ENCODE measurements at places on chromosomes 5 and 9. TPM values are rescaled to one million over a fixed set of nuclear protein-coding genes. Genes with fewer than 3 reads are reported as not detected.

DNA sequence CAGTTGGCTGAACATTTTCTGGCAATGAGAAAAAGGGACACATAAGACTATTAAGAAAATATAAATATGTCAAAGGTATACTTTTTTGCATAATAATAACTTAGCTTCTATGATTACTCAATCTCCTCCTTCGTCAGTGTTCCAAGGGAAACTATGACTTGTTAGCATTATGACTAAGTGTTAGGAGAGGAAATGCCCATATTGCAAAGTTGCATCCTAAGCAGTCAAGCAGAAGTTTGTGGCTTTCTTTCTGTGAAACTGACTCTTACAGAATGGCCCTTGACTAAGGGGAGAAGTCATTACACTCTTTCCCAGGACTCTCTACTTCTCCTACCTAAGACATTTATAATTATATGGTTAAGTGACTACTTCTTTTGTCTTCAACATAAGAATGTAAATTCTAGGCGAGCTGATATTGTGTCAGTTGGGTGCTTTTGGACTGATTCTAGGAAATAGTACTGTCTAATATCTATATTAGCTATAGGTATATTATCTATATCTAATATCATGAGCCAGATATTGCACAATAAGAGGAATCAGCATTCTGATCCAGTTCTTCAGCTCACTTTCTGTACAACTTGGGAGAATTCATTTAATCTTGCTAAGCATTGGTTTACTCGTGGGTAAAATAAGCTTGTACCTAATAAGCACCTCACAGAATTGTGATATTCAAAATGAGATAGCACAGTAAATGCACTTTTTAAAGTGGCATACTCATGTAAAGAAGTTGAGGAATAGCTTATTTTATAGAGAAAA, 16.4 kb upstream of the SPINK6 start:
- DNase-seq = peak; percentile 3

DNA sequence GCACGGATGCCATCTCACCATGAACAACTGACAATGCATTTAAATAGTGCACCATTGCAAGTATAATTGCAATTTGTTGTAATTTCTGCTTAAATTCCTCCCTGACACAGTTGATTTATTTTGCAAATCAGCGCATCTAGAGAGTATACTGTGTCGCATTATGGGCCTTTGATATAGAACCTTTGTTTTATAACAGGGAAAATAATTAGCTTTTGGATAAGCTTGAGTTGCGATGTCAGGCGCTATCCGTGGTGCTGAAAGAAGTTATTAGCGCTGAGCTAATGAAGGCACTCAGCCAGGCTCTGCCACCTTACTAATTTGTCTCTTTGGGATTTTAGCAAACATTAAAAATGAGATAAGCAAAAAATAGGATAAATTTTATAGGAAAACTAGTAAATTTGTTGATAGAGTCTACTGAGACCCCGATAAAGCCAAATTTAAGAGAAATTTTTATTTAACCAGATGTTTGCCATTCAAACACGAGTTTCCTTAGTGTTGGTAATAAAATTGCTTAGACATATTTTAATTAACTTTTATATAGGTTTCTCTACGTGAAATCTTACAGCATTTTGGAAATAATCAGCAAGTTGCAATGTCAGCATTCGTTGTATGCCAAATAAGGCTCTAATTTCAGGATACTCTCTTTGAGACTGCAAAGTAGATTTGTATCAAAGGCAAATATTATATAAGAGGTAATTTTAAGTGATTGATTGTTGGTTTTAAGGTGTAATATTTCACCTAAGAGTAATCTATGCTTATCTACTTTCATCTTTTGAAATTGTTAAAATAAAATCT, 355.5 kb downstream of the TLR4 start:
- DNase-seq = no peak

DNA sequence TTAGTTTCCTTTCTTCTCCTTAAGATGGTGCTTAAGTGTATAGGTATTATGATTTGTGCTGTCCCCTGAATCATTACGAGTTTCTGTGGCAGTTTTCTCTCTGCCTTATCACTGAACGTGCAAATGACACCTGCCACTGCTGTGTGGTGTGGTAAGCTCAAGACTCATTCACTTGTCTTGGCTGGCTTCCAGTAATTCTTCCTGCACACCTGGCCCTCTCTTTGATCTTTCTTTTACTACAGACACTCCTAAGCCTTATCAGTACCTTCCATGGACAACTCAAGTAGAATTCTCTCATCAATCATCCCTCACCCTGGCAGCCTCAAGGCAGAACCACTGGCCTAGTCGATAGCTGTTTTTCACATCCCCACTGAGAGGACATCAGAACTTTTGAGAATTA, 82.6 kb upstream of the ADAMTS19 start:
- peak; percentile 37 for DNase-seq

DNA sequence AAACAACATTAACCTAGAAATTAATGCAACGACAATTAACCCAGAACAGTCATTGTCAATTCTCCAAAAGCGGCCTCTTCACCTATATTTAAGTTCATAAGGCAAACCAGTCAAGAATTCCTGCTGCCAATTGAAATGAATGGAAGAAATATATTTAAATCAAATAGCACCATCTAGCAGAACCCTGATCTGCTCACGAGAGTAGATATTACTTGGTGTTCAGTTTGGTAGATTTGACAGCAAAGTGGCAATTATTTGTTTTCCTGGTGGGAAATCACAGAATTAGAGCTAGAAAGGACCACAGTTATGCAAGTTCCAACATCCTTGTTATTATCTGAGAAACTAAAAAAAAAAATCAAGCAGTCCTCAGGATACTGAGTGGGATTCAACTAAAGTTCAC, 2.3 kb downstream of the SSBP2 start:
- no peak for DNase-seq

The CDX1 gene
- not detected for total RNA-seq

GRCh38 chr5:96115147-96115807, 153.6 kb upstream of the ELL2 start:
- no peak for DNase-seq

GRCh38 chr9:126016579-126017290, 269.6 kb downstream of the PBX3 start:
- DNase-seq = no peak

- DNase-seq = no peak
Observed at GRCh38 chr9:114995681-114996221, 65.4 kb upstream of the TNFSF8 start.

GRCh38 chr9:131398204-131398603, 4.3 kb downstream of the PRRC2B start:
- DNase-seq = no peak

GRCh38 chr5:68147659-68148058, 67.9 kb upstream of the PIK3R1 start:
- no peak for DNase-seq

The TMEM250 gene
- total RNA-seq = 26.3 TPM

DNA sequence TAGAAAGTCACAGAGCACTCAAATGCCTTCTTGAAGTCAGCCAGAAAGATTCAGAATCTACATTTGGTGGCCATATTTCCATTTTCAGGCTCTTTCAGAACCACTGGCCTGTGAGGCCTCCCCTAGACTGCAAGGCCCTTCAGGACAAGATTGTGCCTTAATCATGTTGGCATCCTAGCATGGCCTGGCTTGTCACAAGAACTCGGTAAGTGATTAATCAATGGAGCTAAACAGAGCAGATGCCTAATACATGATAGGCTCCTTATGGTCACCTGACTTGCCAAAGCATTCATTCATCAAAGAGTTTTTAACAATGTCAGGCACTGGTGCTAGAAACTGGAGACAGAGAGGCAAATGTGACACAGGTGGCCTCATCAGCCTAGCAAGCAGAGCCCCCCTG, 70.3 kb downstream of the PGM5 start:
- no peak for DNase-seq

The SLC38A9 gene
- total RNA-seq = 30.3 TPM

DNA sequence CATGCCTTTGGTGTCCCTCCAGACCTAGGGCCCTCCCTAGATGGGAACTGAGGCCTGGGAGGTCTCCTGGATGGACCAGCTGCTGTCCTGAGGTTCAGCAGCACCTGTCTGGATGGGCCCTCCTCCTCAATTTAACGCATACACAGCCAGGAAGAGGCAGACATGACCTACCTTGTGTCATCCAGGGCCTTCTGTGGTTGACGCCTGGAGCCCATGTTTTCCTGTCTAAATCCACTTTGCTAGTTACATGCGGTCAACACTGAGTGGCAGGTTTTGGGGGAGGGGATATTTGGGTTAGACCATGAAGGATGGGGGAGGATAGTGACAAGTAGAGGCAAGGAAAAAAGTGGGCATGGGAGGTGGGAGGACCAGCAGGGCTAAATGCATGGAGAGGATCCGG, 3.1 kb upstream of the STC2 start:
- DNase-seq = no peak

- DNase-seq = peak; percentile 76
Observed at GRCh38 chr5:173328844-173329490, 753 bp upstream of the STC2 start.

- DNase-seq = no peak
Observed at GRCh38 chr9:123866497-123866896, 63.4 kb downstream of the DENND1A start.

DNA sequence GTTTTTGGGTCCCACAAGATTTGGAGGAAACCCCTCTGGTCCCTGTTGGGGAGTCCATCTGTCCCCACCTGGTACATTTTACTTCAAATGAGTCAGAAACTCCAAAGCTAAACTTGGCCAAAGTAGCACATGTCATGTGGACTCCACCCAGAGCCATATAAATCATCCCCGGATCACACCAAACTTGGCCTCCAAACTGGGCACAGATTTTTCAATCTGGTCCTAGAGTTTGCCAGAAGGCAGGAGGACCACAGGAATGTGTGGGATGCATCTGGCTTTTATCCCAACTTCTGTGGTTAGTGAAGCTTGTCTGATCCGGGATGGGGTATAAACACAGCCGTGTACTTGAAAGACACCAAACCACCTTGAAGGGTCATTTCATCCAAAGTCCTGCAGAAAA, 66.3 kb downstream of the MAT2B start:
- DNase-seq = no peak

GRCh38 chr5:57887851-57888621, 405.4 kb upstream of the ACTBL2 start:
- DNase-seq = peak; percentile 53

DNA sequence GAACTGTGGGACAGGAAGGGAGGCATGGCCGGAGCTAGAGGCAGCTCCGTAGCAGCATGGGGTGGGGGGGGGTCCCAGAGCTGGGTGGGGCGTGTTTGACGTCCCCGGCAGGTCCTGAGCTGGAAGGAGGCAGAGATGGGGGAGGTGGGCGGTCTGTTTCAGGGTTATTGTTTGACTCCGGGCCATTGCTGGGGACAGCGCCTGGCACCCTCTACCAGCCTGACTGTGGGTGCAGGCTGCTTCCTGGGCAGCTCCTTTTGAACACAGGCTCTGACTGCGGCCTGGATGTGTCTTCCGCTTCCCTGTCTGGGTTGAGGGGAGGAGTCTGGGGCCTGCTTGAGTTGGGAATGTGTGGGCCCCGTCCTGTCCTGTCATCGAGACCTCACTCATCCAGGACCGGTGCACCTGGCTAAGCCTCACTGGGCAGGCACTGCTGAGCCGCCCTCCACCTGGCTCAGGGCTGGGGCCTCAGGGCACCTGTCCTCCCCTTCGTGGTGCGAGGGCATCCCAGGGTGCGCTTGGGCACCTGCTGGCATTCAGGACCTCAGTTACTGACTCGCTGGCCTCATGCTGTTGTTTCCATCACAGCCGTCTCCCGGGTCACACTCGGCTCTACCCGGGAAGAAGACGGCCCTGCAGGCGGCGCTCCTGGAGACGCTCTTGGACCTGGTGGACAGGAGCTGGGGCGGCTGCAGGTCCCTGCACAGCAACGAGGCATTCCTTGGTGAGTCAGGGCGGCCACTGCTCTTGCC, 26.5 kb downstream of the CEP72 start:
- DNase-seq = no peak

DNA sequence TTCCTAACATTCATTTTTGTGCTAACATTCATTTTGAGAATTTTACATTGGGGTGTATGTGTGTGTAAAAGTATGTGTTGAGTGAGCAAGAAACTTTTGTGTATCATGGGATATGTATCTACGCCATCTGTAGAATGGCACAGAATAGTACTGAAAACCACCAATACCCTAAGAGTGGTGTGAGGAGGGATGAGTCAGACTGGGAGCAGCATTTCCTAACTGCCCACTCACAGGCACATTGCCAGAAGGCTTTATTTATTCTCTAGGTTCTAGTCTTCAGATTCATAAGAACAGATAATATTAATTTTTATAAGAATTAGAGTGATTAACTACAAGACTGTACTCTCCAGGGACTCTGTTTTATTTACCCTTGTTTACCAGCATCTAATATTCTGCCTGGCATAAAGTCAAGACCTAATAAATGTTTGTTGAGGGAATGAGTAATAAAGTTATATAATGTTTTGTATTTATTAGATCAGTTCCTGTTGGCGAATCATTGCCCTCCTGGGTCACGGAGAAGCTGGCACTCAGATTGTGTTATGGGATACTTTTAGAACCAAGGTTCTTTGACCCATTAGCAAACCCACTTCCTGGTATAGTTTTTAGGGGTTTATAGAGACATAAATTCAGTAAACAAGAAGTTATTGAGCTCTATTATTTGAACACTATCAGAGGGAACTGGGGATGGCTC, 159.1 kb upstream of the PPP2R2B start:
- peak; percentile 47 for DNase-seq

The PALM2AKAP2 gene
- total RNA-seq = not detected

DNA sequence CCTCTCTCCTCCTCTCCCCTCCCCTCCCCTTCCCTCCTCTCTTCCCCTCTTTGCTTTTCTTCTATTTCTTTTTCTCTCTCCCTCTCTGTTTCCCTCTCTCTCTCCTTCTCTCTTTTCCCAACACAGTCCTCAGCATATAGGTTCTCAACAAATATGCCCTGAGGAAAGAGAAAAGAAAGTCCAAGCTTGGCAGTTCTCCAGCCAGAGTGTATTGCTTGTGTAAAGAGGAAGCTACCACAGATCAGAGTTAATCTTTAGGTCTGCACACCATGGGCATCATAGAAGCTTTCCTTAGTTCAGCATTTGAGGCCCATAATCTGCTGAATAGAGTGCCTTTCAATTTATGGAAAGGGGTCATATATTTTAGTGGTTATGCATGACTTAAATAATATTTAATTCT, 382.8 kb upstream of the WWC1 start:
- no peak for DNase-seq

DNA sequence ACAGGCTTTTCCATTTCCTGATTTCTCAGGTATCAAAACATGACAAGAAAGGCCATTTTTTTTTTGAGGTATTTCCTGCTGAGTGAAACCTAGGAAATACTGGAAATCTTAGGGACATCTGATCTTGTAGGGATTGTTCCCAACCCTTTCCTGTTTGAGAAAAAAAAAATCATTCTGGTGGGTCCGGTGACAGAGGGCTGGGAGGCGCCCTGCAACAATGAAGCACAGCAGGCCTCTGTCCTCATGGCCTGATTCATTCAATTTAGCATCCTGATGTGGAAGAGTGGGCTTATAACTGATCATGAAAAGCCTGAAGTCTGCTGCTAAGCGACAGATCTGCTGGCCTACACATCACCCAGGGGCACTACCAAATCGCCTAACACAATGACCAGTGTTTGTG, 3.0 kb upstream of the C9orf153 start:
- DNase-seq = no peak

The C9orf40 gene
- total RNA-seq = 3.4 TPM

- no peak for DNase-seq
Observed at GRCh38 chr9:16090907-16091629, 538.2 kb downstream of the CCDC171 start.
